Stimulated activated effector memory CD8-positive, alpha-beta T cell treated with anti-CD3 and anti-CD28 coated beads, Interleukin-12 subunit alpha, Interleukin-12 subunit beta, amount 100 ng/mL, for 72 hours (primary cell): ENCODE measurements at places on chromosomes 2 and 18.

- DNase-seq: no peak
Observed at GRCh38 chr2:98715812-98716451, 15.0 kb downstream of the MGAT4A start.

DNA sequence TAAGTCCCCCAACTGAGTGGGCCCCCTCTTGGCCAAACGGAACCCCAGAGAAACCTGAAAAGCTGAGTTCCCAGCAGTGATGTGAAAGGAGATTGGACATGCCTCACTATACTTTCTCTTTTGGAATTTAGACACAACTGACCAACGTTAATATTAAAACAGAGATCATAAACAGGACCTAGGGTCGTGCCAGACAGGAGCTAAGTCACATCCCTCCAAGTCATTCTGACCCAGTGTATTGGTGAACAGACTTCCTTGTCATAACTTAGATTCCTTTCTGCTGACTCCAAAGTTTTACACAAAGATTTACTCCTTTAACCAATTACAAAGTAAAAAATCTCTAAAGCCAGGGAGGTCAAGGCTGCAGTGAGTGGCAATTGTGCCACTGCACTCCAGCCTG is 46.9 kb downstream of the UXS1 start:
- no peak for DNase-seq

GRCh38 chr2:62537814-62538213 is 31.8 kb upstream of the TMEM17 start:
- no peak for DNase-seq

DNA sequence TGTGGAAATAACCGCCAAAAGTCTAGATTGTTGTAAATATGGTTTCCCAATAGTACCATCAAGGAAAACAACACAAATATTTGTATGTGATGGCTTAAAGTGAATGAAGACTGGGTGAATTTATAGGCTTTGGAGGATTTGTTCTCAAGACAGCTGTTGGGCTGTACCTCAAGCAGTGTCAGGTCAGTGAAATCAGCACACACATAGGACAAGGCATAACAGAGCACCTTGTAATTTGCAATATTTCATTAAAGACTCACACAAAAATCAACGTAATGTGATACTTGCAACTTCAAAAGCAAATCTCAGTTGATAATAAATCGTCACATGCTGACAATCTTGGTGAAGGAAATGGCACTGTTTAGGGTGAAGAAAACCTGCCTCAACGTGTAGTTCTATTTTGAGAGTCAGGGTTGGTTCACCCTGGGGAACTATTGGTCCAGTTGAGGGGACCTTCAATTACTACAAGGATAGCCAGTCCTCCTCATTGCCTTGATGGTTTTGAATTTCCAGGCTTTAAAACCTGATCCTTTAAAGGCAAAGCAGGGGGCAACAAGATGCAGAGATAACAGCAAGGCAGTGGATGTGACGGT is 126.8 kb upstream of the ST6GAL2 start:
- DNase-seq: no peak

- no peak for DNase-seq
Observed at GRCh38 chr2:120348737-120349439, 3.0 kb downstream of the INHBB start.

- DNase-seq: no peak
Observed at GRCh38 chr2:32310577-32310976, 32.9 kb downstream of the YIPF4 start.

GRCh38 chr2:79799729-79800128 is 286.9 kb downstream of the CTNNA2 start:
- DNase-seq: no peak

GRCh38 chr18:79588636-79589481 is 90.7 kb upstream of the CTDP1 start:
- no peak for DNase-seq

DNA sequence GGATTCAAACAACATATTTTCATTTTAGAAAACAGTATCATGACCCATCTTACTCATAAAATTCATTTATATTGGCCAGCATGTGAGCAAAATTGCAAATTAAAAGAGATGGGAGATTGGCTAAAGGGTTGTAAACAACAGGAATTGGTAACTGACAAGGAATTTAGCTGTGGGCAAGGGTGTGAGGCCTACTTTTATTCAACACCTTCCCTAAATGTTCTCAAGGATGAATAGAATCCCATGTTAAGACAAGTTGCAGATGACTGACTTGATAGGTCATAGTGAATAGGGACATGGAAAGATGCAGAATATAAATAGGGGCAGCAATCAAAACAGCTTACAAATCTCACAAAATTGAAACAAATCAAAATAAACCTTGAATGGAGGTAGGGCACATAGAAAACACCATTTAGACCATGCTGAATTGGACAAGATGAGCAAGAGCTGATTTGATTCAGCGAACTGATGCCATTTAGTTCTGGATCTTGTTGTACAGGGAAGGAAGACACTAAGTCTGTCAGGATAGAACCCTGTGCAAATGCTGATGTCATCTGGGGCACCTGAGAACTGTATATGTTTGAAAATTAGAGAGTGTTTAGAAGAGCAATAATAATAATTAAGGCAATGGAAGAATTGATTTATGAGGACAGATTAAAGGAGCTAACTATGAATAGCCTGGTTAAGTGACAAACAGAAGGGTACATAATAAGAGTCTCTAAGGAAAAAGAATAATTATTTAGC is 509.7 kb downstream of the ZEB2 start:
- no peak for DNase-seq

GRCh38 chr18:77526962-77527361 is 277.3 kb downstream of the GALR1 start:
- no peak for DNase-seq
